ENCODE measurements at places on chromosomes 11 and 22. TPM values are rescaled to one million over a fixed set of nuclear protein-coding genes. Genes with fewer than 3 reads are reported as not detected.

Gene GLB1L2
- total RNA-seq, result not detected

- H3K36me3 ChIP-seq, result no peaks in the 10 kb centered on the region
- peak; percentile 76 for DNase-seq
- H3K4me1 ChIP-seq, result 0 out of 2 replicates have a peak, but pooled peaks cover 5% of the 10 kb centered on the region
- peaks cover 24% of the 10 kb centered on the region for H3K27me3 ChIP-seq
- no peak overlapping the region for H3K27ac ChIP-seq
These were observed 11.7 kb downstream of the TECTA start for GRCh38 chr11:121112498-121113455.

DNA sequence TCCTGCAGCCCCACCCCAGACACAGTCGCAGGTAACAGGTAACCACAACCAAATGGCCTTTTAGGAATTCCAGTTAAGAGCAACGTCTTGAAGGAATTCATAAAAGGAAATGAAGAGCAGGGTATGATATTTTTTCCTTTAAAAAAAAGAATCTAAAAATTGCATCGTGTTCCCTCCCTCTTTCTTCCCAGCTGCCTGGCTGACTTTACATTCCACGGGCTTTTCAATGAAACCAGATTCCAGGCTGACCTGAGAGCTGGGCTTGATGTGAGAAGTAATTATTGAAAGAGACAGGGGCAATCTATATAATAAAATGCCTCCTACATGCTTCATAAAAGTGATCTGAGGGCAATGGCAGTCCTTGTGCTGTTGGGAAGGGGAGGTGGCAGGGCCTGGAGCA, 57.3 kb upstream of the EIF3D start:
- no peak overlapping the region for H3K27ac ChIP-seq
- no peaks in the 10 kb centered on the region for H3K36me3 ChIP-seq
- peaks cover 63% of the 10 kb centered on the region for H3K27me3 ChIP-seq
- no peak overlapping the region for H3K4me3 ChIP-seq

DNA sequence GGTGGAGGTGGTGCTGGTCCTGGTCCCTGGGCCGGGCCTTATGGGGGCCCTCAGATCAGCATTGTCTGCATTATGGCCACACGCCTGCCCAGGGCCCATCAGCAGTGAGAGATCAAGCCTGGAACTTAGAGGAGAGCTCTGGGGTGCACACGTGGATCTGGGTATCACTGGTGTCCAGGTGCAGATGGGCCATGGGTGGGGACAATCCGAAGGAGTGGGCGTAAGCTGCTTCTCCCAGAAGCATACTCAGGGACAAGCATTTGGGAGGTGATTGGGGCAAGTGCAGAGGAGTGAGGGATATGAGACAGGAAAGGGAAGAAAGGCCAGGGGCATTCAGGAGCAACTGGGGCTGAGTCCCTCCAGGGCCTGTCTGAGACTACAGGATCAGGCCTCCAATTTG, 84.3 kb downstream of the CSNK2A3 start:
- H3K27me3 ChIP-seq, result peaks cover 4% of the 10 kb centered on the region
- DNase-seq, result no peak
- peaks cover 2% of the 10 kb centered on the region for H3K4me1 ChIP-seq
- no peaks in the 10 kb centered on the region for H3K36me3 ChIP-seq
- H3K4me3 ChIP-seq, result no peak overlapping the region
- H3K27ac ChIP-seq, result no peak overlapping the region

DNA sequence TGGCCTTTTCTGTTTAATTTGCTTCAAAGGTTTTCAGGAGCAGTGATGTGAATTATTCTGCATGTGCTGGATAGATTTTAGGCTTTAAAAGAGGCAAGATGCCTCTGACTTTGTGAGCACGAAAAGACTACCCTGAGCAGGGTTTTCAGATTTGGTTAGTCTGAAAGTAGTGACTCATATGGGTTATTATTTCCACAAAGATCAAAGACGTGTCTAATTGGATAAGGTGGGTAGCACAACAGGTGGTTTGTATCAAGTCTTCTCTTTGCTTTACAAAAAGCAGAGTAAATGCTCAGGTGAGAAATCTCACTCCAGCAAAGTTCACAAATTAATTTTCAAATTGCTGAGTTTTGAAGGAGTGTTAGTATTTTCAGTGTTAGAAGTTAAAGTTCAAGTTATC, 37.6 kb upstream of the DBX1 start:
- H3K4me3 ChIP-seq, result no peak overlapping the region
- peaks cover 10% of the 10 kb centered on the region for H3K27me3 ChIP-seq
- no peaks in the 10 kb centered on the region for H3K36me3 ChIP-seq
- H3K27ac ChIP-seq, result no peak overlapping the region
- H3K4me1 ChIP-seq, result no peaks in the 10 kb centered on the region

- no peaks in the 10 kb centered on the region for H3K36me3 ChIP-seq
- no peak overlapping the region for H3K4me3 ChIP-seq
- no peak overlapping the region for H3K27ac ChIP-seq
- H3K27me3 ChIP-seq, result peaks cover 3% of the 10 kb centered on the region
- peak; percentile 16 for DNase-seq
These were observed 30.5 kb downstream of the MRGPRD start for GRCh38 chr11:68950270-68950669.

DNA sequence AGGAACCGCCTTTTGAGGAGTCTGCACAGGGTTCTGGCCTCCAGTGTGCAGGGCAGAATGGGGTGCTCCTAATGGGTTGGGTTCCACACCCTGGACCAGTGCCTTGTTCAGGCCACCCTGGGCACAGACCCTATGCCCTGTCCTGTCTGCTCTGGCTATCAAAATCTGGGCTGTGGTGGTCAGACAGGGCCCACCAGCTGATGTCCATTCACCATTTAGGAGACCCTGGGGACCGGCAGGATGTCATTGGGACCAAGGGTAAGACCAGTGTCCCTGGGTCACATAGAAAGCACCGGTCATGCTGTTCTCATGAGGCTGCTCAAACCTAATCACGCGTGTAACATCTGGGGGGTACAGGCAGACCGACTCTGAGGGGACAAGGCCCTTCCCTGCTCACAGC, 37.3 kb downstream of the PARVG start:
- no peaks in the 10 kb centered on the region for H3K4me1 ChIP-seq
- H3K36me3 ChIP-seq, result no peaks in the 10 kb centered on the region
- H3K4me3 ChIP-seq, result no peak overlapping the region
- H3K27me3 ChIP-seq, result peaks cover 21% of the 10 kb centered on the region
- DNase-seq, result no peak

- H3K36me3 ChIP-seq, result no peaks in the 10 kb centered on the region
- no peak for DNase-seq
- no peak overlapping the region for H3K27ac ChIP-seq
- H3K4me3 ChIP-seq, result no peak overlapping the region
- no peaks in the 10 kb centered on the region for H3K27me3 ChIP-seq
These were observed 12.4 kb upstream of the TMEM123 start for GRCh38 chr11:102464859-102465500.

GRCh38 chr11:103980108-103980507, 56.3 kb upstream of the DDI1 start:
- H3K4me3 ChIP-seq, result no peak overlapping the region
- H3K36me3 ChIP-seq, result no peaks in the 10 kb centered on the region
- H3K27me3 ChIP-seq, result no peaks in the 10 kb centered on the region
- DNase-seq, result no peak
- H3K27ac ChIP-seq, result no peak overlapping the region
- no peaks in the 10 kb centered on the region for H3K4me1 ChIP-seq

DNA sequence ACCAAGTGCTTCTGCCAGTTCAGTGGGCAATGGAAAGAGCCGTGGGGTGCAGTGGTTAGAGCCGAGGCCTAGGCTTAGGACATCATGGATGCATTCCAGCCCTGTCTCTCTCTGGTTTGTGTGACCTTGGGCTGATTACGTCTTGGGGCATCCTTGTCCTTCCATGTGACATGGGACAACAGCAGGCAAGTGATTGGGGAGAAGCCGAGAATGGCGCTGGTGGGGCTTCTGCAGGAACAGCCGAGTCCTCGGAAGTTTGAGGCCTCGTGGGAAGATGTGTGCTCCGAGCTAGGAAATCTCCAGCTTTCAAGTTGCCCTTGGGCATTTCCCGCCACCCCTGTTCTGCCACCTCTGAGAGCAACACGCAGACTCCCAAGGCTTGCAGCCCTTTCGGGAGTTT, 16.6 kb downstream of the TSPAN18 start:
- no peak overlapping the region for H3K4me3 ChIP-seq
- DNase-seq, result no peak
- no peaks in the 10 kb centered on the region for H3K36me3 ChIP-seq
- H3K27me3 ChIP-seq, result peaks cover 57% of the 10 kb centered on the region
- H3K4me1 ChIP-seq, result peaks cover 9% of the 10 kb centered on the region
- no peak overlapping the region for H3K27ac ChIP-seq

GRCh38 chr11:121626980-121627379, 174.2 kb upstream of the SORL1-AS1 start:
- H3K4me3 ChIP-seq, result no peak overlapping the region
- peaks cover 8% of the 10 kb centered on the region for H3K27me3 ChIP-seq
- DNase-seq, result no peak
- no peak overlapping the region for H3K27ac ChIP-seq
- peaks cover 9% of the 10 kb centered on the region for H3K36me3 ChIP-seq

Gene PTPRCAP
- total RNA-seq, result not detected

DNA sequence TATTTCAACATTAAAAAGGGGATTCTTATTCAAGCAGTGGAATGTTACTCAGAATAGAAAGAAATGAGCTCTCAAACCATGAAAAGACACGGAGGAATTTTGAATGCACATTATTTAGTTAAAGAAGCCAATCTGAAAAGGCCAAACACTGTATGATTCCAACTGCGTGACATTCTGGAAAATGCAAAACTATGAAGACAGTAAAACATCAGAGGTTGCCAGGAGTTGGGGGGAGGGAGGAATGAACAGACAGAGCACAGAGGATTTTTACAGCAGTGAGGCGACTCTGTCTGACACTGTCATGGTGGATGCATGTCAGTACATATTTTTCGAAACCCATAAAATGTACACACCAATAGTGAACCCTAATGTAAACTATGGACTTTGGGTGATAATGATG, 22.9 kb upstream of the THY1 start:
- no peaks in the 10 kb centered on the region for H3K36me3 ChIP-seq
- H3K4me3 ChIP-seq, result no peak overlapping the region
- peaks cover 28% of the 10 kb centered on the region for H3K4me1 ChIP-seq
- DNase-seq, result peak; percentile 17
- peaks cover 4% of the 10 kb centered on the region for H3K27me3 ChIP-seq

Gene OR52H1
- total RNA-seq, result not detected

Gene LRRC74B
- not detected for total RNA-seq

Gene OR4D10
- total RNA-seq, result not detected

Gene CLMP
- total RNA-seq, result 126 TPM

Gene SELENOO
- 16.4 TPM for total RNA-seq

Gene PAAF1
- 18.8 TPM for total RNA-seq

- no peaks in the 10 kb centered on the region for H3K36me3 ChIP-seq
- no peaks in the 10 kb centered on the region for H3K27me3 ChIP-seq
- peaks cover 21% of the 10 kb centered on the region for H3K4me1 ChIP-seq
- no peak for DNase-seq
These were observed 3.8 kb downstream of the ATG2A start for GRCh38 chr11:64913171-64913727.

Gene OR8U1
- total RNA-seq, result not detected

Gene TEX12
- total RNA-seq, result not detected

- peaks cover 26% of the 10 kb centered on the region for H3K27me3 ChIP-seq
- H3K27ac ChIP-seq, result no peak overlapping the region
These were observed 16.8 kb downstream of the LRRC32 start for GRCh38 chr11:76653674-76654284.

DNA sequence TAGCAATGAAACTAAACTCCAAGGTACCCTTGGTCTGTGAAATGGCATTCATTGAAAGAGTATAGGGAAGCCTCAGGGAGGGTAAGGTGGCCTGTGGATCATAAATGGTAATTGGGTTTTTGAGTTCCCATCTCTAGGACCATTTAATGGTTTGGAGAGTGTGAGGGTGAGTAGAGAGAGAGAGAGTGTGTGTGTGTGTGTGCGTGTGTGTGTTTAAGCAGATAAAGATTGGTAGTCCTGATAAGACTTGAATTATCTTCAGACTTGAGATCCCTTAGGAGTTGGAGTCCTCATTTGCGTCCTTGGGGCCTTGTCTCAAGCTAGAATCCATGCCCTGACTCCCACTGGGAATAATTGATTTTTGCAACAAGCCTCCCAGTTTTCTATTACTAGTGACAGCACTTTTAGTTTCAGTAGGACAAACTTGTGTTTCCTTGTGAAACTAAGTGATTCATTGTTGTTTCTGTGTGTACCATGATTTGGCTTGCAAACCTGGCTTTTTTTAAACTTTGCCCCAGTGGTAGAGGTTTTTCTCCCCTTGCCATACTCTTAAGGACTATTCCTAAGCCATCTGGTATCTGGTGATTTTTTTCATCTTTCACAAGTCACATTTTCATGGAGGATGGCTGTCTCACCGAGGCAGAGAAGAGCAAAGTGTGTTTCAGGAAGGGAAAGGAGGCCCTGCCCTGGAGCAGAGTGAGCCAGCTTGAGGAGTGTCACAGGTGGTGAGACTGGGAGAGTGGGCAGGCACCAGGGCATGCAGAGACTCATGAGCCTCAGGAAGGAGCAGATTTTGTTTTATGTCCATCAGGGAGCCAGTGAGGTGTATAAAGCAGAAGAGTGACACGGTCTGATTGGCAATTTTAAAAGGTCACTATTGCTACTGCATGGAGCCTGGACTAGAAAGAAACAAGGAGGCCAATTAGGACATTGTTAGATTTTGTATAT, 26.7 kb downstream of the ALKBH3 start:
- H3K36me3 ChIP-seq, result no peaks in the 10 kb centered on the region
- no peaks in the 10 kb centered on the region for H3K27me3 ChIP-seq
- H3K4me3 ChIP-seq, result no peak overlapping the region
- no peak for DNase-seq

- H3K27ac ChIP-seq, result no peak overlapping the region
- H3K4me1 ChIP-seq, result peaks cover 9% of the 10 kb centered on the region
- no peaks in the 10 kb centered on the region for H3K36me3 ChIP-seq
These were observed 264.1 kb downstream of the MN1 start for GRCh38 chr22:27537501-27537900.

DNA sequence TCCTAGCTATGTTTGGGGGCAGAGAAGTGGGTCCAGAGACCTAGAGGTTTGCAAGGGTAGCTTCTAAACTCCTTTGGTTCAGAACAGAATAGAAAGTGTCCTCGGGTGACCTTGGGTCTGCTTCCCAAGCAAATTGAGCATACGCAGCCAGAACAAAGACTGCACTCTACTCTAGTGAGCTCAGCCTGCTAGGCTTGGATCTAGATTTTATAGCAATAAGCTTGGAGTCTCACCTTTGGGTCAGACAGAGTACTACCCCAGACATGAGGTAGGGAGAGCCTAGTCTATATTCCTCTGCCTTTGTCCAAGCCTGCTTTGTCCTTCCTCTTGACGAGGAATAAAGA, 52.6 kb upstream of the ELF5 start:
- no peaks in the 10 kb centered on the region for H3K36me3 ChIP-seq
- H3K4me3 ChIP-seq, result no peak overlapping the region
- no peak for DNase-seq
- peaks cover 44% of the 10 kb centered on the region for H3K27me3 ChIP-seq
- no peak overlapping the region for H3K27ac ChIP-seq
- H3K4me1 ChIP-seq, result peaks cover 12% of the 10 kb centered on the region

- peaks cover 20% of the 10 kb centered on the region for H3K27me3 ChIP-seq
- no peaks in the 10 kb centered on the region for H3K36me3 ChIP-seq
- no peak overlapping the region for H3K4me3 ChIP-seq
- H3K4me1 ChIP-seq, result no peaks in the 10 kb centered on the region
These were observed 97.5 kb upstream of the PRR5 start for GRCh38 chr22:44604455-44604854.

Data from HFFc6 (cell line).